ENCODE measurements at places on chromosomes 12 and 14.

DNA sequence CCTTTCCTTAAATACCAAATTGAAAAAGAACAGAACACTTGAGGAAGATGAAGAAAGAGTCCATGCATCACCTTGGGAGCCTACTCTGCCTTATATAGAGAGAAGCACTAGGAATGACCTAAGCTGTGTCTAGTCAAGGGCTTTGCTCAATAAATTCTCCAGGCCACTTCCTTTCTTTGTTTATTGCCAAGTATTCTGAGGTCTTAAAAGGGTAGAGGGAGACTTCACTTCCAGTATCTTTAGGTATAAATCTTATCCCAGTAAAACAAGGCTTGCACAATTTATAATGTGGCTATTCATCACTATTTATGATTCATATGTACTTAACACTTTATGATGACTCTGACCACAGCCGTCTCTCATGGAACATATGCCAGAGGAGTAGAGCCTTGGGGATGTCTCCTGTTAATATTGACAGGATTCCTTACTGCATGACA is 85.1 kb upstream of the ARHGAP5 start:
- DNase-seq = peak; percentile 70

DNA sequence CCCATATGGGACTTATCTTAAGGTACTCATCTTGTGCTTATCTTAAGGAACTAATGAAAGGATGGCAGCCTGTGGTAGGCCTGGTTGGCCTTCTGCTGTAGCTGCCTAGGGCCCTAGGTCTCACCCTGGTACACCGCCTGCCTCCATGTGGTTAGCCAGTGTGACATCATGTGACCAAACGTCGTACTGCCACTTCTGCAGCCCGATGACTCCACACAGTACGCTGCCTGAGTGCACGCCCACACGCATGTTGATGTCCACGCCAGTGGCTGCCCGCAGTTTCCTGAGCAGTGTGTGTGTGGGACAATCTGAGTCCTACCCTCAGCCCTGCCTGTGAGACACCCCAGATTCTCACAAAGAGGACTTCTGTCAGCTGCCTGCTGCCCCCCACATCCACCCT is 5.1 kb downstream of the ADCY4 start:
- no peak for DNase-seq

- no peak for DNase-seq
Observed at GRCh38 chr12:127711108-127711507, 555.9 kb upstream of the TMEM132C start.

DNA sequence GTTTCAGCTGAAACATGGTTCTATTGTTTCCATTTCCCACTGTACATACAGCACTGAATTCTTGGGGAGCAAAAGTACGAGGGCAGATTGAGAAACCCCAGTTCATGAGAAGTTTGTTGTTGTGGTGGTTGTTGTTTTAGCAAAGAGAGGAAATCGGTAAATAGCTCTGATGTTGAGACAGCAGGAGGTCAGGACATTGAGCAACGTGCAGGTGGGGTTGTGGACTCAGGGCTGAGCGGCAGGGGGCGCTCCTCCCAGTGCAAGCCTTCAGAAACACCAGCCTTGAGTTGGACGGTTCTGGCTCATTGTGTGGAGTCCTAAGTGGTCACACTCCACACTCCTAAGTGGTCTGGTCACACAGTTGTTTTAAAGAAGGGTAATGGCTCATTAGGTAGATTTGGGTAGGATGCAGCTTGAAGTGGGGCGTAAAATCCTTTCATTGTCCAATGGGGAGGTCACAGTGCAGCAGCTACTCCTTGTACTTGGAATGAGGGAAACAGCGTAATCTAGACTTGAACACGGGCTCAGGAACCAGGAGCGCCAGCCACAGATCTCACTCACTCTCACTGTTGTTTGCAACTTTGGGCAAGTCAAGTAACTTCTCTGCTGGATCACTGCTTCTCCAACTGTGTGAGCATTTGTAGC is 14.5 kb upstream of the PWP1 start:
- DNase-seq = no peak

DNA sequence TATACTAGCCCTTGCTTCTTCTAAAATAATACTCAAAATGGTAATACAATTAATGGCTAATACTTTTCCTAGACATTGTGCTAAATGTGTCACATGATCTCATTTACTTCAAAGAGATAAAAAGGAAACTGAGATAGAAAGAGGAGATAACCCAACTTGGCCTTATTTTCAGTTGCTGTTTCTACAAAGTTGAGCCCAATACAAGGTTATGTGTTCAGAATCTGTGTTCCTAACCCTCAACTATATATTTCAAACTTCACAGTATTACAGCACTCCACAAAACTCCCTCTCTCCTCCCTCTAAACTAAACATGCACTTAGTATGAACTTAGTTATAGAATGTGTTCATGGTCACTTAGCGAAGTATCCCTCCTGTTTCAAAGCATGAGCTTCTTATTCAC is 277.9 kb downstream of the CCER1 start:
- no peak for DNase-seq

DNA sequence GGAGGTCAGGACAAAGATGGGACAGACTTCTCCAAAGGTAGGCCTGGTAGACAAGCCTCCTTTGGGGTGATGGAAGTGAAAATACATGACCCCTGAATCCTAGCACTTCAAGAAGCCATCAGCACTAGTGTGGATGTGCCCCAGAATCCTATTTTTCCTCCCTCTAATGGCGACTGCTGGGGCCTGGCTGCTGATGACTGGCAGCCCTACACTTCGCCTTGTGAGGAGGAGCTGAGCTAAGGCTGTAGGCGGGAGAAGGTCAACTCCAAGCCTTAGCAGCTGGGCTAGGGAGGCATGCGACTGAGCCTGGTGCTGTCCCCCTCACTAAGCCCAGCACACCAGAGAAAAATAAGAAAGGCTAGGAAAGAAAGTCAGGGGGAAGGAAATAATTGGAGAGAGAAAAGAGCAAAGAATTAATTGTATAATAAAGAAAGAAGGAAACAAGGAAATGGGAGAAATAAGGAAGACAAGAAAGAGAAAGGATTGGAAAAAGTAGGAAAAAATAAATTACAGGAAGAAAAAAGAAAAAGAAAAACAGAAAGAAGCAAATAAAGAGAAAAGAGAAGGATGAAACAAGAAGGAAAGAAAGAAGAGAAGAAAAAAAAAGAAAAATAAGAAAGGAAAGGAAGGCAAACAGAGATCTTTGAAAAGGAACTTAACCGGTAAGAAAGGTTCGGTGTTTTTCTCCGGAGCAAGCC is 4.7 kb upstream of the HOXC10 start:
- no peak for DNase-seq

- no peak for DNase-seq
Observed at GRCh38 chr12:93043192-93043876, 114.2 kb upstream of the EEA1 start.

DNA sequence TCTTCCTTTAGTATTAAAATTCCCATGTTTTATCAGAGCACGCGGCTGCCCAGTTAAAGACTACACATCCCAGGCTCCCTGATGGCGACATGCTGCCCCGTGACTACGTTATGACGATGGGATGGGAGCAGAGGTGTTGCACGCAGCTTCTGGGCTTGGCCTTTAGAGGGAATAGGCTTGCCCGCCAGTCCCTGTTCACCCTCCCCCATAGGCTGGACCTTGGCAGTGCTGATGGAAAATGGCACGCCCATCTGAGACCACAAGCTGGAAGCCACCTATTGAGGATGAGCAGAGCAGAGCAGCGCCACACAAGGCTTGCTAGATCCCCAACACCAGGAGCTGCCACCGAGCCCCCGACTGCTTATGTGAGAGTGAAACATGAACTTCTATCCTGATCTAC is 24.7 kb downstream of the TTC7B start:
- no peak for DNase-seq

DNA sequence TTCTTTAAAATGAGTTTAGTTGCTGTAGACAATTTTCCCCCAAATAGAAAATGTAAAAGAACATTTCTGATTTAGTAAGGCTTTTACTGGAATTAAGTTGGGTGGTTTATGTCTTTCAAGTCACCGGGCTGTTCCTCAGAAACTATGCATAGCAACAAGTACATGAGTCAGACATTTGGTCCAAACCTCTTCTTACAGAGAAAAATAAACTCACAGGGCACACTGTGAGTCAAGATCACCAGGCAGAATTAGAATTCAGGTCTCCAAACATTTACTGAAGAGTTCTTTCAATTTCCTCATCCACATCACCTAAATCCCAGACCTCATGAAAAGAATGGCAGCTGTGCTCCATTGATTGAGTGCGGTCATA is 476.1 kb upstream of the SOX5 start:
- DNase-seq = peak; percentile 78

GRCh38 chr14:93788293-93788542 is at the start of gene PRIMA1:
TSS of gene PRIMA1 (minus strand) at chr14:93788485. CDS start at chr14:93787718, 767 bp downstream.
- no peak for DNase-seq

- no peak for DNase-seq
Observed at GRCh38 chr14:66078006-66078405, 408.2 kb upstream of the CCDC196 start.

DNA sequence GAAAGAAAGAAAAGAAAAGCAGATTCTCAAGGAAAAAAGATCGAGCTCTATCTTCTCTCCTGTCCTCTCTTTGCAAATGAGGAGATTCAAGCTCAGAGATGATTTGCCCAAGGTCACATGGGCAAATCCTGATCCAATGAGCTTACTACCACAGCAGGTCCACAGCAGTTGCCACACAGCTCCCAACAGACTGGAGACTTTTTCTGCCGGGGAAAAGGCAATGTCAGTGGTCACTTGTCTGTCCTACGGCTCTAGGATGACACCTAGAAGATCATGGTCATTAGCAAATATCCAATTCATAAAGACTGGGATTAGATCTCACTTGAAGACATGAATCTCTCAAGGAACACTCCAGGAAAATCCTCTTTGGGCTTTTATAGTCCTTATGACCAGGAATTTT is 58.8 kb downstream of the TTC7B start:
- DNase-seq = no peak

DNA sequence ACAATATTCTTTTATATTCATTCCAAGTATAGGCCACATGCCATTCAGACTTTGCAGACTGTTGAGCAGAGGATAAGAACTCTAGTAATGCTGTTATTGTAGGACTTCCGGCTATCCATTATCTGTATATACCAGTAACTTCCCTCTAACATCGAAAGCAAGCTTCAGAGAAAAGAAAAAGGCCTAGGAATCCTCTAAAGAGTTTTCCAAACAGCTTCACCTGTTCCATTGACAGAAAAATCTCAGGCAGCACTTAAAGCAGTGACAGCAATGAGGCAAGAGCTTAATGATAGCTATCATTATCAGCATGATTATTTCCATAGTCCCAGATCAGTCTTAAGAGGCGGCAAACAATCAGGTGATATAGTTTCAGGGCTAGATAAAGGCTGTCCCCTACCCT is 1.8 kb downstream of the CPNE8 start:
- no peak for DNase-seq

GRCh38 chr14:103705118-103705503 is 10.1 kb downstream of the XRCC3 start:
- no peak for DNase-seq

DNA sequence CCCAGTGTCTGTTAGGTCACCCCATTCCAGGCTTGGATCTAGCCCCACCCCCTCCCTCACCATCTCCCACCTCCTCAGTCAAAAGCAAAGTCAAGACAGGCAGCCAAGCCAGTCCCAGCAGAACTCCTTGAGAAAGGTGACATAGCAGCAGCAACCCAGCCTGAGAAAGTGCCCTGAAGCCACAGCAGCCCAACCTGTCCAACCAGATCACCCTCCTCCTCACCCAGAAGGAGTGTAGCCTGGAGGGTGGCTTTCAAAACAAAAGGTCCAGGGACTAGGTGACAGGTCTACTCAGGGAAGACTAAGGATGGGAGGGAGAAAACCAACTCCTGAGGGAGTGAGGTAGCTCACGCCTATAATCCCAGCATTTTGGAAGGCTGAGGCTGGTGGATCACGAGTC is 5.2 kb downstream of the RAB15 start:
- no peak for DNase-seq

DNA sequence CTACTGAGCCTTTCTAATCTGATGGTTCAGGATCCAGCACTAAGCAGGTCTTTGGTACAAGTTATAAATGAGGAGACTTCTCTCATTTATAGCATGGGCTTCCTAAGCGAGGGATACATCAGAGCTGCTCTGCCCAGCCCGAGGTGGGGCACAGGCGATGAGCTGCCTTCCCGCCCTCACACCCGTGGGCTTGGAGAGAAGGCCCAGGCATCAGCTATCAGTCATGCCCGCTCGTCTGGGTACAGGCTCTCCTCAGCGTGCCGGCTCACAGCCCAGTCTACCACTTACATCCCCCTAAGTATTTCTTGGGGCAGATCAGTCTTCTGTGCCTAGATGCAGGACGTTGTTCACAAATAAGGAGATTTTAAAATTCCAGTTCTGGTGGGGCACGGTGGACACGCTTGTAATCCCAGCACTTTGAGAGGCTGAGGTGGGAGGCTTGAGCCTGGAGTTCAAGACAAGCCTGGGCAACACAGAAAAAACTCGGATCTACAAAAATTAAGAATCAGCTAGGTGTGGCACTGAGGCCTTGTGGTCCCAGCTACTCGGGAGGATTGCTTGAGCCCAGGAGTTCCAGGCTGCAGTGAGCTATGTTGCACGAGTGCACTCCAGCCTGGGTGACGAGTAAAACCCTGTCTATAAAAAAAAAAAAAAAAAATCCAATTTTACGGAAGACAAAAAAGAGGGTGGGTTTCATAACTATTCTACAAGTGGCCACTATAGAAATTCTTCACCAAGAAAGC is 57.0 kb downstream of the CCDC88C start:
- no peak for DNase-seq

GRCh38 chr12:6038160-6038559 is 86.3 kb downstream of the VWF start:
- peak; percentile 76 for DNase-seq

DNA sequence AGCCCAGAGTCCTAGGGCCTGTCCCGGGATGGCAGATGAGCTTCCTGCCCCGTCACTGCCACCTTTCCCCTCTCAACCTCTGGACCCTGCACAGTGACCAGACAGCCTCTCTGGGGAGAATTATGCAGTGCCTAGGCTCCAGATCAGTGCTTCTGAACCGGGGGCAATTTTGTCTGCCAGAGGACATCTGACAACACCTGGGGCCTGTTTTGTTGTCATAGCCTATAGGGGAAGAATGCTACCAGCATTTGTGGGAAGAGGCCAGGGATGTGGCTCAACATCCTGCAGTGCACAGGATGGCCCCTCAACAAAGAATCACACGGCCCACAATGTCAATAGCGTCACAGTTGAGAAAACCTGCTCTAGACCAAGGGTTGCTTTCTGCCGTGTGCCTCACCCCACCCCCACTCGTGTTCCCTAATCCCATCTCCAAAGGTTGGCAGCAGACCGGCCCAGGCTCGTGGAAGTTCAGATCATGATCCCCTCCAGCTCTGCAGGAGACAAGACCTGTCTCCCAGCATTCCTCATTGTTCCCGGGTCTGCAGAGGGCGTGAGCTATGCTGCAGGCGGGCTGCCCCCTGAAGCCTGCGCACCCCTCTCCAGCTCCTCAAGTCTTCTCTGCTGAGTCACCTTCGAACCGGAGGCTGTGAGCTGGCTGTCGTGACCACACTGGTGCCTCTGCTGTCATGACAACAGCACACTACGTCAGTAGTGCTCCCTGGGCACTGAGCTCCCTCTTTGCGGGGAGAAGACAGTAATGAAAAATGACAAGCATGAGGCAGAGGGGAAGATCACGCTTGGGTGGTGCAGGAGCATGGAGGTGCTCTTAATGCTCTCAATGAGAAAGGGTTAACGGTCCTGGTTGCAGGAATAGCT is 2.0 kb upstream of the GAPDH start:
- peak; percentile 98 for DNase-seq

- DNase-seq = no peak
Observed at GRCh38 chr12:103933237-103933636, 3.0 kb downstream of the HSP90B1 start.

All from astrocyte of the spinal cord (primary cell).